ENCODE measurements at places on chromosomes 4 and X.

DNA sequence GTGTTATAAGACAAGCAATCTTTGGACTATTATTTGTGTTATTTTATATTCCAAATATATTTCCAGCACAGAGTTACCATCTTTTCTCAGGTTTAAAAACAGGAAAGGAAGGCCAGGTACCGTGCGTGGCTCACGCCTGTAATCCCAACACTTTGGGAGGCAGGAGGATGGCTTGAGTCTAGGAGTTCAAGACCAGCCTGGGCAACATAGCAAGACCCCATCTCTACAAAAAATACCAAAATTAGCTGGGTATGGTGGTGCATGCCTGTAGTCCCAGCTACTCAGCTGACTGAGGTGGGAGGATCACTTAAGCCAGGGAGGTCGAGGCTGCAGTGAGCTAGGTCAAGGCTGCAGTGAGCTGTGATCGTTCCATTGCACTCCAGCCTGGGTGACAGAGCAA lies 140.0 kb downstream of the POLA1 start:
- no peak for DNase-seq

DNA sequence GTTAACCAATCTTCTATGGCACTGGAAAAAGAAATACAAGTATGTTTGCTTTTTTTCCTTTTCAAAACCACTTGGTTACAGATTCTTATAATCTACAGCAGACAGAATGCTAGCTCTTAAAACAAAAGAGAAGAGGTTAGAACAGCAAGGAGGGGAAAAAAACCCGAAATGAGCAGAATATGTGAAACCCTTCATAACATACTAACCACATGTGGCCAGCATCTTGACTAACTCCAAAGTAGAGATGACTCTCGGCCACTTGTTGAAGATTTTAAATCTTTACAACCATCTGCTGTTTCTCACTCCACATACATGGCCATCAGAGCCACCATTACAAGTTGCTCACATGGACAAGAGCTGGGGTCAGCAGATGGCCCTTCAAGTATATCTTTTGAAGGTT lies 100.3 kb downstream of the PAPSS1 start:
- DNase-seq, result no peak

GRCh38 chr4:76494243-76494642 lies 59.2 kb downstream of the SHROOM3 start:
- no peak for DNase-seq

DNA sequence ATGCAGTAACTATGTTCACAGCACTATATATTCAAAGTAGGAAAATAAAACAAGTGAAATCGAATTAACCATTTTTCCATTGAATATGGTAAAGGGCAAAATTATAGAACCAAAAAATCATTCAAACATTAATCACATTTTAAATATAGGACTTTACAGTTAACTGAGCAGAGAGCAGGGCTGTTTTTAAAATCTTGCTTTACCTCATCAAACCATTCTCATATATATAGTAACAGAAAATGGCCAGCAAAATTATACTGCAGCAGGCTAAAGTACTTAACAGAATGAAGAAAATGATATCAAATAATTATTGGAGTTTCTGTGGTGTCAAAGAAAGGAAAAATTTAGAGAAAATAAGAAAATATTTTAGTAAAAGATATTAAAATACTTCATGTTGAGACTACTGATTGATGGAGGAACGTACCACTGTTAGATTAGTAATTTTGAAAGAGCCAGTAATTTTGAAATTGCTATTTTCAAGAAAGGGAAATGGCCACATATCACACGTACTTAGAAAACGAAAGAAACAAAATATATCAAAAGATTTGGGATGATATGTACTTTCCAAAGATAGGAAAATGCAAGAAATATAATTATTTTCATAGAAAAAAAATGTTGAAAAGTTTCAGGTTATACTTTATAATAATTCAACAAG lies 813.7 kb downstream of the DMD start:
- no peak for DNase-seq

GRCh38 chr4:168837922-168838321 lies 172.1 kb downstream of the CBR4 start:
- no peak for DNase-seq

DNA sequence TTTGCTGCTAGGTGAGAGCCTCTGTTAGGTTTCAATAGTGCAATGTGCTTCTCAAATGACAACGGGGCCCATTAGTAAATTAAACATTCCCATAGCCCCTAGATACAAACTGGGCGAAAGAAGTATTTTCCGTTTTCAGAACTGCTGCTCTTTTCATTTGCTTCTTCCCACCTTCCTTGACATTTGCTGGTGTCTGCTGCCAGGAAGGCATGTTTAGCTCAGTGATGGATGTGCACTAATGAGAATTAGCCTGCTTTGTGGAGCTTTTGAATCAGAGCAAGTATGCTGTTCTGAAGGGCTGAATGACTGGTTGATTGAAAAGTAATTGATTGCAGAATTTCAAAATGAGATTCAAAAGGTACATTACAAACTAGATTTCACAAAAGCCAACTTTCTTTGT lies 57.0 kb downstream of the SHROOM3 start:
- no peak for DNase-seq

DNA sequence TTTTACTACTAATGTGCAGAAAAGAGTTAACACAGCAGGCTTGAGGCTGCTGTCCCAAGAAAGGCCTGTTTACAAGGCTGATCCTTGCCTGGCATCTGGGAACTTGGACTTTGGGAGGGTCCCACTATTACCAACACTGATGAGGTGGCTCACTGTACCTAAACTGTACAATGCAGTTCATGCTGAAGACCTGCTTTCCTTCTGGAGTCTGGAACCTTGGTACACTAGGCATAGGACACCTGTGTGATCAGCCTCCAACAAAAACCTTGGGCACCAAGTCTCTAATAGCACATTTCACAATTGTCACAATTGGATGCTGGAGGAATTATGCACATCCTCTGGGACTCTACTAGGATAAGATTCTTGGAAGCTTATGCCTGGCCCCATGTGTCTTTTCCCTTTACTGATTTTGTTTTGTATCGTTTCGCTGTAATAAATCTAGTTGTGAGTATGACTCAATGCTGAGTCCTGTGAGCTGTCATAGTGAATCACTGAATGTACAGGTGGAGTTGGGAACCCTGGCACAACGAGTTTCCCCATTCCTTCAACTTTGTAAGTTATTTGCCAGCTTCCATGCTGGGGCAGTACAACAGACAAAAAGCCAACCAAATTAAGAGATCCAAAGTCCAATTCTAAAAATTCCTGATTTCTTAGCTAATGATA lies 45.9 kb downstream of the TEC start:
- DNase-seq, result no peak

- no peak for DNase-seq
These were observed 91.3 kb downstream of the GUCY2F start for GRCh38 chrX:109390556-109390955.

- peak; percentile 73 for DNase-seq
These were observed 32.7 kb upstream of the JADE1 start for GRCh38 chr4:128776794-128777216.

DNA sequence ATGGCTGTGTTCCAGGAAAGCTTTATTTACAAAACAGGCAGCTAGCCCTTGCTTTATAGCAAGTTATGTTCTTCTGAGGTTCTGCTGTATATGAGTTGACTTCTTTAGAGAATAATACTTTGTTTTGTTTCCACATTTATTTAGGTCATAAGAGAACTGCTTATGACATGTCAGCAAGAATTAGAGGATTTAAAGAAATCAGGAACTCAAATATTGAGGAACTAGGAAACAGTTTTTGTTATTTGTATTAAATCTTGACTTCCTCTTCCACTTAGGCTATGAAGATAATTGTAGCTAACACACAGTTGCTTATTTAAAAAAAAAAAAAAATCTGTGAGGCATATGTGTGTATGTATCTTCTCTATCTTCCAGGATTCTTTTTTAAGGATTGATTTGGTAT lies 14.3 kb downstream of the ZRSR2 start:
- DNase-seq, result no peak

DNA sequence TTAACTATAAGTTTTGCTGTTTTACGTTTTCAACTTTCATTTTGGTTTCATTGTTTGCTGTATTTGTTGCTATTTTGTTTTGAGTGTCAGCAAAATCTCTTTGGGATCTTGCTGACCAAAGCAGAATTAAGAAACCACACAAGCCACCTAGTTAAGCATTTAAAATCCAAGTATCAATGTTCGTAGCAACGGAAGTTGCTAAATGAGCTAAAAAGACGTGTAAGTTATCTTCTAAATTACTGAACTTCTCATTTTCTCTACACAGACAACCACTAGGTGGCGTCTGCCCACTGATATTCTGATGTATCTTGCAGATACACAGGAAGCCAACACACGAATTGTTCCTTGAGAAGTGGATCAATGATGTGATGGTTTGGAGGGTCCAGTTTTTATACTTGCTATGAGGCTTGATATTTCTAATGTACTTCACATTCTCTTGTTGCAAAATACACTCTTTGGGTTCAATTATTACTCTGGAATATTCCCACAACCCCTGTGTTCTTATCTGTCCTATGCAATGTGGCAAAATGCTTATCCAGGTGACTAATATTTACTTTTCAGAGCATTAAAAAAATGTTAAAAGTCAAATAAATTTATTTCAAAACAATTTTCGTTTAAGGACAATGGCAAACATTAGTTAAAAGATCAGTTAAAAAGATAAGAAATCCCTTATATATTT lies 250.5 kb downstream of the TECRL start:
- DNase-seq, result peak; percentile 62

DNA sequence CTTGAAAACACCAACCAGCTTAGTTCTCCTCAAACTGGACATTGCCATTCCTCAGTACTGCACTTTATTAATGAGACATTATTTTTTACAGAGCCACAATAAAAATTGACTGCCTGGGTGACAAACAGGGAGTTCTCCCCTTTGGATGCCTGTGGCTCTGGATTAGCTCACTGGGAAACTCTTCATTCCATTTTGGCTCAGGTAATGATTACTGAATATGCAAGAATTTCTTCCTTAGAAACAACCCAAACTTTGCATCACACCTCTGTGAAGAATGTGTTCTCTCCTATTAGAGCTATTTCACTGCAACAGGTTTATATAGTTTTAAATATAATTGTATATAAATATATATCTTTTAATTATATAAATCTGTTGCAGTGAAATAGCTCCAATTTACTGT lies 2065.8 kb downstream of the ARAP2 start:
- no peak for DNase-seq

DNA sequence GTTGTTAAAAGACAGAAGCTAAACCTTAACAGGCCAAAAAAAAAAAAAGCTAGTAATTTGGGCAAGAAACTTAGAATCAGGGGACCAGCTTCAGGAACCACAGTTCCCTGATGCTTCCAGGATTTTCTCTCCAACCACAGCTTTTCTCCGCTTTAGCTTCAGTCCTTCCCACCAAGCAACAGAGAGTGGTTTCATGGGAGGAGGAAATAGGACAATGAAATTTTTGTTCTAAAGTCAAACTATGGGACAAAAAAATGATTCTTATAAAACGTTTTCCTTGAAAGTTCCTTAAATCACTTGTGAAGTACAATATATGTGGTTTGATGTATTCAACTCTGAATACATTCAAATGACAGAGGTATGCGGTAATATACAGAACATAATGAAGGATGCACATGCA lies 71.0 kb upstream of the DHX15 start:
- no peak for DNase-seq

DNA sequence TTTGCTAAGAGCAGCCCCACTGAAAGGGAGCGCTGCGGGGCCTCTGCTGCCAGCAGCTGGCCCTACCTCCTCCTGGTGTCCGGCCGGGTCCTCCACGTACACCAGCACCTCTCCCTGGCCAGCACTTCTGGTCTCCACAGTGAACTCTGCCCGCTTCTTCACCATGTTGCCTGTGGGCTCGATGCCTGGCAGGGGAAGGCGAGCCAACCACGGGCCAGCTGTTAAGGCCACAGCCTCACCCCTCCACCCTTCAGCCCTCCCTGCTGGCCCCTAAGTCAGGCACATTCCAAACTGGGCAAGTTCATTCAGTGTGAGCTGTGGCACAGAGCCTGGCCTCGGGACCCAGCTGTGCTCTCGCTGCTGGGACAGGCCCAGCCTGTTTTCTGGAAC lies 7.8 kb downstream of the FLNA start:
- no peak for DNase-seq

DNA sequence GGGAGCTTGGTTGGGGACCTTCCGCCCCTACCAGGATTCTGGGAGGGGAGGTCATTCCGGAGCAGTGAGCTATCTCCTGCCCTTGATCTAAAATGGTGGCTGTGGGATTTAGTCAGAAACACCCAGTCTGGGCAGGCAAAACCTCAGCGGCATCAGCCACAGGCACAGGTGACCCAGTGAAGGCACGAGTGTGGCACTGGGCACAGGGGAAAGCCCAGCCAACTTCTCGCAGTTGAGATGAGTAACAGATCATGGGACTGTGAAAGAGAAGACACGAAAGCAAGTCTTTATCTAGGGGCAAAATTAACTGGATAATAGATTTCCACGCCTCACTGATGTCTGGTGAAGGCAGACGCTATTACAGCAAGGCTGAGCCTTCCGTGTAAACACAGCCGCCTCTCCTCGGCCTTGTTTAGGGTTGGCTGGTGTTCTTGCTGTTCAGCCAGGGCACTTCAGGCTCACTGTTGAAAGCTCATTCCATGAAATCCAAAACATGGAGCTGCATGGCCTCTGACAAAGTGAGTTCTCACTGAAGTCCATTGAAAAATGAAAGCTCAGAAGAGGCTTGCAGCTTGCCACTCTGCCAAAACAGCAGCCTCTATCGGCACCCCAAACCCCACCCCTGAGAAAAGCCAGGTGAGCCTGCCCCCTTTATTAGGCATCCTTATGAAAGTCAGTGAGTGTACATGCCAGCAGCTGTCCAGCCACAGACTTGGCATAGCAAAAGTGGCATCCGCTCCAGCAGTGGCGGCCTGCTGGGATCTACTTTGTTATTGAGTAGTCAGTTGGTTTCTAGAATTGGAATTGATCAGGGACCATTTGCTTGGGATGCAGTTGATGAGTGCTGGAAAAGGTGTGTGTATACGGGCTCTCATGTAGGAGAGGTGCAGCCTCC lies 102.3 kb upstream of the MTM1 start:
- DNase-seq, result no peak

- peak; percentile 39 for DNase-seq
These were observed 200.3 kb downstream of the PDGFC start for GRCh38 chr4:156771171-156771837.

GRCh38 chr4:15550491-15550890 lies 80.8 kb downstream of the CC2D2A start:
- no peak for DNase-seq

GRCh38 chrX:150841456-150842197 lies 56.8 kb downstream of the CD99L2 start:
- DNase-seq, result no peak

GRCh38 chr4:175421506-175421905 lies 390.6 kb downstream of the GPM6A start:
- DNase-seq, result no peak

- no peak for DNase-seq
These were observed 4.1 kb downstream of the TDO2 start for GRCh38 chr4:155907556-155907955.

- DNase-seq, result no peak
These were observed 99.6 kb upstream of the PDE5A start for GRCh38 chr4:119728185-119728584.

DNA sequence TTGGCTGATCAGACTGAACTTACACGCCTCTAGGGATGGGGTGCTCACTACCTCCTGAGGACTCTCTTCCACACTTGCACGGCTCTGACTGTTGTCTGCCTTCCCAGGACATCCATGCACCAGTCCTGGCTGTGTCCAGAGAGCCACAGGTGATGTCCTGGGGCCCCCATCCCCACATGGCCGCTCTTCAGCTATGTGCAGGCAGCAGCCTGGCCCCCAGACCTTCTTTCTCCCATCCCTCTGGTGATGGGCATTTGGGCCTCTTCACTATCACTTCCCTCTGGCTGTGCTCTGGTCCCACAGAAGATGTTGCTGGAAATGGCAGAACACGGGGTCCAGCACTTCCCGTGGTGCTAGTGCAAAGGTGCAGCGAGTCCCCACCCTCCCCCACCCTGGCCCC lies 40.9 kb upstream of the HMX1 start:
- no peak for DNase-seq

Measured in astrocyte of the cerebellum (primary cell).